CD4-positive, alpha-beta T cell treated with Interferon alpha-2 for 1 hour (primary cell): ENCODE measurements at places on chromosomes 5 and 9.

DNA sequence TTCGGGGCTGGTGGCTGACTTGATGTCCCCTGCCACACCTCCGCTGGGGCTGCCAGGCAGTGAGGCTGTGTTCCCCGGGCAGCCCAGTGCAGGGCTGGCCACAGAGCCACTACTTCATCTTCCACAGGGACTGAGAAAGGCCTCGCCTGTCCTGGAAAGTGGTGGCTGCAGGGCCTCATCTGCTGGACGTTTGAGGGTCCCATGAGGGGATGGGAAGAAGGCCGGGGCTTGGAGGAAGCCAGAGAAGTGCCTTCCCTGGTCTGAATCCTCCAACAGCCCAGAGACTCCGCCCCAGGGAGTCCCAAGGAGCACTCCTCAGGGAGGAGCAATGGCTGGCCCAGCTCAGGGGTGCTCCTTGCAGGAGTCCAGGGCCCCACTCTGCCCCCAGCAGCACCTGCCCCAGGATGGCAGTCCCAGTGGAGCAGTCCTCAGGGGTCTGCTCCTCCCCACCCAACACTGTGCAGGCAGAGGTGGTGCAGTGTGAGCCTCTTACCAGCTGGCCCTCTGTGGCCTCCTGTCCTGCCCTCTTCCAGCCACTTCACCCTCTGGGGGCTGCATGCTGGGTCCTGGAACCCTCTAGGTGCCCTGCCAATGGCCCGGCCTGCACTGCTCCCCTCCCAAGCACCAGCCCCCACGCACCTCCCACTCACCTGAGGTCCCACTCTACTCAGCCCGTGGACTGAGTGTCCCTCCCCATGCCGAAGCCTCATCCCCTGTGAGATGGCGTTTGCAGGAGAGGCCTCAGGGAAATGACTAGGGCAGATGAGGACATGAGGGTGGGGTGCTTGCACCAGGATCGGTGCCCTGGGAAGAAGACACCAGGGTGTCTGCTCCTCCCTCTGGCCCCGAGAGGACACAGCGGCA lies 47.3 kb upstream of the COL5A1 start:
- DNase-seq: no peak

GRCh38 chr9:82781921-82782392 lies 281.0 kb downstream of the RASEF start:
- DNase-seq: no peak

GRCh38 chr9:96554326-96554725 lies 65.3 kb downstream of the CDC14B start:
- no peak for DNase-seq

GRCh38 chr5:78829811-78830527 lies 155.1 kb downstream of the ARSB start:
- DNase-seq: no peak

DNA sequence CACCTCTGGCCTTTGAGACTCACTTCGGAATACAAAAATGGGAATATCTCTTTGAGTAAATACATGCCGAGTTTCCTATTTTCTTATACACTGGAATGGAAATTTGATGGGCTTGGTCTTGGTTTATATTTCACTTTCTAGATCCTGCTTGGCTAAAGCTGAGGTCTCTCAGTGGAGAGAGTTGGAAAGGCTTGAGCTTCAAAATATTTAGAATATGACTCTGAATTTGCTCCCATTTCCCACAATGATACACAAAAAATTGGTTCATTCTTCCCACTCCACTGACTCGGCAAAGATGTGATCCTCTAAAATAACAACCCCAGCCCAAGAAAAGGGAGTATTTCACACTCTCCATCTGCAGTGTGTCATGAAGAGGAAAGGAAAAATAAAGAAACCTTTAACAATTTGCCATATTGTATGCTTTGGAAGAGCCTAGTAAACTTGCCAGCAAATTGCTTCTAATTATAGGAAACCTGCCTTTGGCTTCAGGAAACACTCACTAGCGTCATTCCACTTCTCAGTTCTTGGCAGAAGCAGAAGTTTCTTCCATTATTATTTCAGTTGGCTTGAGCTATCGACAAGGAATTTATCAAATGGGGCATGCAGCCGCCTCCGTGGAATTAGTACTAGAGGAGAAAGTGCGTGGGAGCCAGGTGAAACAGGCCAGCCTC lies 302.9 kb downstream of the NSG2 start:
- no peak for DNase-seq

GRCh38 chr5:162227075-162227474 lies 159.5 kb downstream of the GABRG2 start:
- DNase-seq: no peak

GRCh38 chr5:169085212-169085611 lies 215.7 kb downstream of the SLIT3 start:
- no peak for DNase-seq

- DNase-seq: no peak
Measured at GRCh38 chr5:164650427-164650826, 1145.0 kb downstream of the MAT2B start.

DNA sequence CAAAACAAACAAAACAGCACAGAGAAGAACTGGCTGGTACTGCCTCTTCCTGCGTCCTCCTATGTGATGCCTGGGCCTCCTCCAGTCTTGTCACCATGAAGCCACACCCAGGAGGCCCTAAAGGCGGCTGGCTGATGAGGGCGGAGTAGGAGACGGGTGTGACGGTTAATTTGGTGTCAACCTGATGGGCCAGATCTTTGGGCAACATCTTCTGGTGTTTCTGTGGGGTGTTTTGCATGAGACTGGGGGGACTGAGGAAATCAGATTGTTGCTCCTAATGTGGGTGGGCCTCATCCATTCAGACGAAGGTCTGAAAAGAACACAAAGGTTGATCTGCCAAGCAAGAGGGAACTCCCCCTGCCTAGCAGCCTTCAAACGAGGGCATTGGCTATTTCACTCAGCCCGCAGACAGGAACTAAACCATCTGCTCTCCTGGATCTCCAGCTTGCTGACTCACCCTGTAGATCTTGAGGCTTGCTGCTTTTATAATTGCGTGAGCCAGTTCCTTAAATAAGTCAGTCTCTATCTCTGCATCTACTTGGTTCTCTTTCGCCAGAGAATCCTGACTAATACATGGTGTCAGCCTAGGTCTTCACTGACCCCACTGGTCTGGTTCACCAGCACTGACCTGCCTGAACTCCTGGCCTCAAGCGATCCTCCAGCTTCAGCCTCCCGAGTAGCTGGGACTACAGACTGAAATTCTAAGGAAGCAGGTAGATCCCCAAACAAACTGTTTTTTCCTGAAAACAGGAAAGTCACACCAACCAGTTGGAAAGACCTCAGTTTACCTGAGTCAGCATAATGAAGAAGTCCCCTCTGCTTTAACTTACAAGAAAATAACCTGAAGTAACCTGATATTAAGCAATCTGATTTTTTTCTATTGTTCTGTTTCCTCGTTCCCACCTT lies 12.8 kb upstream of the ZFP62 start:
- peak; percentile 35 for DNase-seq

DNA sequence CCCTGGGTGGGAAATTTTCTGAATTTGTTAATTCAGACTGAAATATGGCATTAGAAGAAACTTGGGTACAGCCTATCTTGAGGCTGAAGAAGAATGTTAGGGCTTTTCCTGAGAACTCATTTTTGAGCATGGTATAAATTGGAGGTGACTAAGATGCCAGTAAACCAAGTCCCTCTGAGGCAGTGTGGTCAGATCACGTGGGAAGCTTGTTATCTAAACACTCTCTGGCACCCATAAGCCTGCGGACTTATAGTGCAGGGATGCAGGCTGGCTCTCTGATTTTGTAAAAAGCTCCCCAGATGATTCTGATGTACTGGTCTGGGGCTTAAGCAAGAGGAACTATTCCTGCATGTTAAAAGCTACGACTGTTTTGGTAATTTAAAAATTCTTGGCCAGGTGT lies 34.3 kb downstream of the MTMR12 start:
- peak; percentile 40 for DNase-seq

DNA sequence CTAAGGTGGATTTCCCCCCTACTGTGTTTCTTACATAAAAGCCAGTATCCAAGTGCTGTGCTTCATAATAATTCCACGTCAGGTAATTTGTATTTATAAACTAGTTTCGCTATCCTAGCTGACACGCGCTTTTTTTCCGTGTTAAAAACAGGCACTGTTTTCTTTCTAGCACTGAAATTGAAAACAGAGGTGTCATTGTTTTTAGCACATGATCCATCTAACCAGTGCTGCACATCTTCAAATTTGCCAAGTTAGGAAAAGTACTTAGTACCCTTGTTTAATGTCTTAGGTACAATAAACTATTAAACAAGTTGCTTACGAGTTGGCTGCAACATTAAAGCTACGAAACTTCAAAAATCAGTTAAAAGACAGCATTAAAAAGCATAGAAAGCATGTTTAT lies 49.9 kb downstream of the JMY start:
- DNase-seq: no peak

GRCh38 chr5:40441733-40442132 lies 238.0 kb upstream of the PTGER4 start:
- peak; percentile 38 for DNase-seq

- no peak for DNase-seq
Measured at GRCh38 chr5:97067296-97067850, 75.0 kb downstream of the LIX1 start.

- no peak for DNase-seq
Measured at GRCh38 chr5:176384991-176385390, 3.4 kb downstream of the NOP16 start.

DNA sequence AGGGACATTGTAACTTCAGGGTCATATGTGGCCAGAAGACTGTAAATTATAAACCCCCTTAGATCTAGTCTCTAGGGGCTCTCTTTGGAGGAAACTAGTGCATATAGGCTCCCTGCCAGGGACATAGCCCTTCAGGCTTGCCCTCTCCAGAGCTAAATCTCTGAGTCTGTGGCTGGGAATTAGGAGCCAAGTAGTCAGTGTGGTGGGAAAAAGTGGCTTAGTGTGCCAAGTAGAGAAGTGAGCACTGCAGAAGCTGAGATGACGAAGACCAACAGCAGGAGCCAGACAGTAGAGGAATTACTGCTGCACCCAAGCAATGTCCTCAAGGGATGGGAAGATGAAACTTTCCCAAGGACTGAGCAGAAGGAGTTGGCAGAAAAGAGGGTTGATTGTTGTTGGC lies 71.2 kb downstream of the CWC27 start:
- no peak for DNase-seq

DNA sequence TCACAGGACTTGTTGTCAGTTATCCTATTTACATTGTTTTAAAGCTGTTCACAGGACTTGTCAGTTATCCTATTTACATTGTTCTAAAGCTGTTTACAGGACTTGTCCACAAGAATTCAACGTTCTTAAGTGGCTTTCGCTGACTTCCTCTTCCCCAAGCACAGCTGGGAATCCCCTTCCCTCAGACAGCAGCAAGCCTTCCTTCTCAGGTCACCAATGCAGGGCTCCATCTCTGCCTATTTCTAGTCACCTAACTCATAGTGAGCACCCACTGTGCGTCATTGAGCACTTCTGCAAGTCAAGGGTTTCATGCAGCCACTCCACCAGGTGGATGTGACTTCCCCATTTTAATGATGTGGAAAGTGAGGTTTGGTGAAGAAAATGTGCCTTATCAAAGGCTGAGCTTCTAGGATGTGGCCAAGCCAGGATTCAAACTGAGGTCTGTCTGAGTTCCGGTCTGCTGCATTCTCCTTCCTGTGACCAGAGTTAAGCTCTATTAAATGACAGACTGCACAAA lies 109.8 kb upstream of the ZNF462 start:
- peak; percentile 3 for DNase-seq

GRCh38 chr5:161925960-161926359 lies 78.0 kb downstream of the GABRA1 start:
- no peak for DNase-seq

DNA sequence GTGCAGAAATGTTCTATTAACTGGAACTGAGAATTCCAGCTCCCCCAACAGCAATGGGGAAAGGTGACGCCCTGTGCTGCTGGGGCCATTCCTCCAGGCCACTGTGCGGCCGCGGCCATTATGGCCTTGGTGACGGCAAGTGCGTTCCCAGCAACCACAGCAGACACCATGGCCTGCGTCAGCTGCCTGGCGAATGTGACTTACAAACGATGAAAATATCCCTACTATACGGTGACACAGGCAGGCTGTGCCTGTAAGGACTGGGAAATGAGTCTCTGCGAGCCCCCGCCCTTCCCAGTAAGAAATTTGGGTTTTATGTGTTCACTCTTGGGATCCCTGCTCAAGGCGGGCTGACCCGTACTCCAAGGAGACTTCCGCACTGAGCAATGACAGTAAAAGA lies 20.6 kb downstream of the CLPTM1L start:
- no peak for DNase-seq

- no peak for DNase-seq
Measured at GRCh38 chr5:82100303-82101077, 128.7 kb downstream of the ATG10 start.

GRCh38 chr5:29143266-29143665 lies 2050.2 kb upstream of the CDH6 start:
- no peak for DNase-seq

DNA sequence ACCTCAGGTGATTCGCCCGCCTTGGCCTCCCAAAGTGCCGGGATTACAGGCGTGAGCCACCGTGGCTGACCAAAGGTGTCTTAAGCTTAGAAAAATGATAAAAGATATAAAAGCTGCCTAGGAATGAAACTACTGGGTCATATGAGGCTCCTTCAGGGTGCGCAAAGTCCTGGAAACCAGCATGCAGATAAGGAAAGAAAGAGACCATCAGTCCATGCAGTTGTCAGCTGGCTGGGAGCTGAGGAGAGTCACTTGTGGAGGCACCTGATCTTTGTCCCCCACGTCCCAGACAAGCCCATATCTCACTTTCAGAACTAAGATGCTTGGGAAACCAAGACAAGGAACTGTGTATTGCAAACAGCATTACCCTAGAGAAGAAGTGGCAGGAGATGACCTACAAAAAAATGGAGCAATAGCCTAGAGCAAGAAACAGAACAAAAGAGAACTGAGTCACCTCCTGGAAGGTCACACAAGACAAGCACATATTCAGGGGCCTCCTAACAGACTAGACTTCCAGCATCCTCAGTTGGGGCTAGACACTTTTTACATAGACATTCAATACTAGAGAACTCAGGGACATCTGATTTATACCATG lies 2.8 kb upstream of the CCDC125 start:
- no peak for DNase-seq

- DNase-seq: no peak
Measured at GRCh38 chr5:76069061-76069735, 14.0 kb upstream of the SV2C start.

- no peak for DNase-seq
Measured at GRCh38 chr9:1962122-1962521, 53.0 kb upstream of the SMARCA2 start.

DNA sequence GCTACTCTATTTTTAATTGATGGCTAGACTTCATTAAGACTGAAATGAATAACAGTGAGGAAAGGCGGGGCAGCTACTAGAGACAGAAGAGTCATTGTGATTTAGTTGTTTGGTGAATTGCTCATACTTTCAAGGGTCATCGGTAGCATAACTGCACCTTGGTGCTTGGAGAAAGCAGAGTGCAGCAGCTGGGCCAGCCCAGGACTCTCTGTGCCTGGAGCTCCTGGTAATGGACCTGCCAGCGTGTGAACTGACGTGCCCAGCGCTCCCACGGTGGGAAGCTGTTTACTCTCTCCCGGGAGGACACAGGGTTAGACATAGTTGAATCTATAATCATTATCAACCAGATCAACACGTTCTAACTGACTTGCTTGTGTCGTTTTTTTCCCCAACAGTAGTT lies 42.9 kb downstream of the LURAP1L start:
- DNase-seq: no peak
